ENCODE measurements at places on chromosomes 7 and 10. TPM values are rescaled to one million over a fixed set of nuclear protein-coding genes. Genes with fewer than 3 reads are reported as not detected.

- DNase-seq = no peak
Observed at GRCh38 chr7:51521054-51521453, 204.4 kb upstream of the COBL start.

GRCh38 chr7:11726001-11726793 lies 105.8 kb downstream of the THSD7A start:
- DNase-seq = no peak

DNA sequence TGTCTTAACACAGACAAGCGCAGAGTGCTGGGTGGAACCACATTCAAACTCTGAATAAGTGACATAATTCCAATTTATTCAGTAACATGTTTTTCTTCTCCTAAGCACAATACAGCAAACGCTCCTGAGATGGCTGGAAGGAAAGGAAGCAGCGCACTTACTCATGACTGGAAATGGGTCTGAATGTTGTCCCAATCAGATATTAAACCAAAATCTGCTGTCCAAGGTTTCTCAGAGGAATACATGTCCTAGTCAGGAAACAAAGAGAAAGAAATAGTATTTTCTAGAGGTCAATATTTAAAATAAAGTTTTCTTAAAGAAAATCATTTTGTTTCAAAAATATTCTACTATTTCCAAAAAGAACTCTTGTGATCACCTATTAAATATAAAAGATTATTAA lies 14.0 kb downstream of the USP6NL start:
- DNase-seq = no peak

DNA sequence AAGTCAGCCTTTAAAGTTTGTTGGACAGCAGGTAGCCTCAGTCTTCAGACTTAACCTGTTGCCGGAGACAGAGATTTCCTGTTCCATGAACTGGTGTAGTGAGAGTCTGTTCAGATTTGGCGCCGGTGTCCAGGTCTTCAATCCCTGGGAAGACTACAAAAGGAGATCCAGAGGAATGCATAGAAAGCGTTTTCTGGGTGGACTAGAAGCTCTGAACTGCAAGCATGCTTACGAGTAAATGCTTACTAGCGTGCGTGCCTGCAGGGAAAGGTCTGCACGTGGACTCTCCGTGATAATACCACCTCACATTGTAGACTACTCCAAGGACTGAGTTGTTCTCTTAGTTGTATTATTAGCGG lies 878 bp downstream of the GLRX3 start:
- DNase-seq = no peak

- no peak for DNase-seq
Observed at GRCh38 chr10:78170026-78170475, 136.4 kb downstream of the RPS24 start.

DNA sequence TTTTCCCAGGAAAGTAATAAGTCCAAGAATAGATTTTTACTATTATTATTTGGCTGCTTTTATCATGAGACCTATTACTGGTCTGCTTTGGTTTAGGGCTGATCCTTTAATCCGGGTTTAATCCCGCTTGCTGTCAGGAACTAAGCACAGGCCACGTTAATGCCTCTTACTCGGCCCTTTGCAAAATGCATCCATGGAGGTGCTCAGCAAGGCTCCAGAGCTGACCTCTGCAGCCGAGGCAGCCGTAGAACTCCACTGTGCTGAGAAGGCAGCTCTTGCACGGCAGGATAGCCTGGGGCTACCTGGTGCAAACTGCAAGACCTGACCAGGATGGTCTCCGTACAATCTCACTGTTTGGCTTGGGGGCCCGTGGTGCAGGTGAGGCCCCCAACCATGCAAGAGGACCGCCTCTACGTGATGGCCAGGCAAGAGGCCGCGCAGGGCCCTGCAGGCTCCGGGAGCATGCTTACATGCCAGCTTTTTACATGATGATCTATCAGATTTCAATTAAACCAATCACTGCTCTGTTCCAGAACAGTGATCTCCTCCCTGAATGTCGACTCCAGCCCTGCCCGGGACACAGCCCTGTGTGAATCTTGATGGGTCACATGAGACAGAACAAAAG lies 10.4 kb upstream of the CALML3 start:
- DNase-seq = no peak

GRCh38 chr7:94303695-94304094 lies 91.0 kb upstream of the COL1A2 start:
- no peak for DNase-seq

DNA sequence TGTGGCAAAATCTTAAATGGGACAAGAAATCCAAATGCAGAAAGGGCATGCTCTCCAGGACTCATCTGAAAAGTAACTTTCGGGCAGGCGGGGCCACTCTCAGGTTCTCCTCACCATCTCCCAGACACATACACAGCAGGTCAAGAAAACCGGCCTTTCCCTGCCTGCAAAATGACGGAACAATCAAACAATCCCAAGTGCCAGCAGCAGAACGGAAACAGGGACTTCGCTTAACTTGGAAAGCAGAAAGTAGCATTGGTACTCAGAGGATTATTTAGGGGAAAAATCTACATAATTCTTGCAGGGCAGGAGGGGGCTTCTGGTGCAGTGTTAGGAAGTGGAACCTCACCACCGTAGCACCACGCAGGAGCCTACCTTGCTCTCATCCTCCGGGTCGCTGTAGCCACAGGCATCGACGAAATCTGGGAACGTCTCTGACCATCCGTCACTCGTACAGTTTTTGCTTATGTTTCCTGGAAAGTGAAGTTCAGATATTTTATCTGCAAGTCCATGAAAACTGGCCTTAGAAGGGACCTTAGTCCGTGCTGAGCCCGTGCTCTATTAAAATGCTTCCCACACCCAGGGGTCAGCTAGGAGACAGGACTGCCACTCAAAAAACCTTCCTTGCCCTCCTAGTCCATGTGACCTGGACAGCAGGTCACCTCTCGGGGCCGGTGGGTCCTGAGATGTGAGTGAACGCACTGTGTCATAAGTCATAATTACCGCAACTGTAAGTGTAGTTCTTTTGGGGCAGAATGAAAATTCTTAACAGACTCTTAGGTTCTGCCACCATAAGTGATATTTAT lies 41.1 kb downstream of the VIPR2 start:
- DNase-seq = no peak

GRCh38 chr10:112898540-112899390 lies 51.3 kb upstream of the TCF7L2 start:
- DNase-seq = peak; percentile 78

DNA sequence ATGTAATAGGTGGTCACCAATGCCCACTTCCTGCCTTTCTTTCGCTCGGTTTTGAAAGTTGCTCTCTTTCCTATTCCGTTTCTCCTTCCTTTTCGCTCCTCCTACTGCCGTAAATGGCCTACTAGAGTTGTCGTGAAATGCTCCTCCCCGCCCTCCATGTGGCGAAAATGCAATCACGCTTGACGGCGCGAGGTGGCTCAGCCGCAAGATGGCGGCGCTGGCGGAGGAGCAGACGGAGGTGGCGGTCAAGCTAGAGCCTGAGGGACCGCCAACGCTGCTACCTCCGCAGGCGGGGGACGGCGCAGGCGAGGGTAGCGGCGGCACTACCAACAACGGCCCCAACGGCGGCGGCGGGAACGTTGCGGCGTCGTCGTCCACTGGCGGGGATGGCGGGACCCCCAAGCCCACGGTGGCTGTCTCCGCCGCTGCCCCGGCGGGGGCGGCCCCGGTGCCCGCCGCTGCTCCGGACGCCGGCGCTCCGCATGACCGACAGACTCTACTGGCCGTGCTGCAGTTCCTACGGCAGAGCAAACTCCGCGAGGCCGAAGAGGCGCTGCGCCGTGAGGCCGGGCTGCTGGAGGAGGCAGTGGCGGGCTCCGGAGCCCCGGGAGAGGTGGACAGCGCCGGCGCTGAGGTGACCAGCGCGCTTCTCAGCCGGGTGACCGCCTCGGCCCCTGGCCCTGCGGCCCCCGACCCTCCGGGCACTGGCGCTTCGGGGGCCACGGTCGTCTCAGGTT lies at the start of gene TAF5:
Gene TAF5, plus strand, starts transcription at position 195 of the 737 bp plus-strand sequence. Its CDS starts 14 bp downstream, at position 209.
- peak; percentile 92 for DNase-seq

DNA sequence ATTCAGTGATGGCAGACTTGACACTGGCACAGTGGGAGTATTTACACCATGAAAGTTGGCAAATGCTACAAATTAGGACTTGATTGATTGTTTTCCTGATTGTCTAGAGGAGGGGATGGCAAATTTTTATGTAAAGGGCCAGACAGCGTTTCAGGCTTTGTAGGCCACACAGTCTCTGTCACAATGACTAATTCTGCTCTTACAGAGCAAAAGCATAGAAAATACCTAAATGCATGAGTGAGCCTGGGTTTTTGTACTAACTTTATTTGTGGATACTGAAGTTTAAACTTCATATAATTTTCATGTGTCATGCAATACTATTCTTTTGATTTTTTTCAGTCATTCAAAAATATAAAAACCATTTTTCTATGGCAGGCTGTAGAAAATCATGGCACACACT lies 9.0 kb upstream of the ARMS2 start:
- DNase-seq = no peak

DNA sequence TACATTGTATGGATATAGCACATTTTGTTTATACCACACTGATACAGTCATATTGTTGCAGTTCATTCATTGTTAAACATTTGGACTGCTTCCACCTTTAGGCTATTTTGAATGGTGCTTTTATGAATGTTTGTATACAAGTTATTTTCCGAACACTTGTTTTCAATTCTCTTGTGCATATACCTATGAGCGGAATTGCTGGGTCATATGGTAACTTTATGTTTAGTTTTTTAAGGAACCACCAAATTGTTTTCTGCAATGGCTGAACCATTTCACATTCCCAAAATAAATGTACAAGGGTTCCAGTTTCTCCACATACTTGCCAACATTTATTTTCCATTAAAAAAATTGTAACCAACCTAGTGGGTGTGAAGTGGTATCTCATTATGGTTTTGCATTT lies 4.0 kb upstream of the EXOC4 start:
- no peak for DNase-seq

DNA sequence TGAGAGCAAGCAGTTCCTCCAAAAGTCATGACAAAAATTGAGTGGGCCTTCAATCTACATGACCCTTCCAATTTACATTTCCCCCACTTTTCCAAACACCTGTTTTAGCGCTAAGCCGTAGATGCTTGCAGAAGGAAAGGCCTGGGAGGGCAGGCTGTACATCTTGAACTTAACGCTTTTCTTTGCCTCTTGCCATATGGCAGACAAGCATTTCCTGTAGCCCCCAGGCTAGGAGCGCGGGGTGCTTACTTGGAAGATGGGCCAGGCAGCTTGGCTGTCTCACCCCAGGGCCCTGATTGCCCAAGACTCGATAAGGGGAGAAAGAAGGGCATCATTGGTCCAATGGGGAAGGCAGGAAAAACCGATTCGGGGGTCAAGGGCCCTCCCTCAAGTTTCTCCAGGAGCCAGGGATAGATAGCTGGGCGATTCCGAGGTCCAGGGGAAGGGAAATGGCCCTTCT lies 1.8 kb downstream of the HOXA10 start:
- no peak for DNase-seq

- no peak for DNase-seq
Observed at GRCh38 chr7:156184164-156184563, 371.9 kb upstream of the SHH start.

DNA sequence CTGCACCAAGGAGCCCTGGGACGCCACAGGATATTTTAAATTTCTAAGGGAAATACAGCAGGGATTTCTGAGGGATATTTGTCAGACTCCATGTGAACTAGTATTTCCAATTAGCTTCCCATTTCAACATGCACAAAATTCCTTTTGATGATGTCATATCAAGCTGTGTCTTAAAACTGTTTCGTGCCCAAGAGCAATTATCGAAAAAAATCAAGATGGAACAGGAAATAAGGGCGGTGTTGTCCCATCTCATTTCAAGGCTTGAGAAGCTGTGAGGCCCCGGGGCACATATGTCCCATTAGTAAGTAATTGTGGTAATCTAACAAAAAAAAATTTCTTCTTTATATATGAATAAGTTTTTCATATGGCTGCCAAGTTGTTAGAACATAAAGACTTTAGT lies 47.4 kb downstream of the PPP1R17 start:
- no peak for DNase-seq

DNA sequence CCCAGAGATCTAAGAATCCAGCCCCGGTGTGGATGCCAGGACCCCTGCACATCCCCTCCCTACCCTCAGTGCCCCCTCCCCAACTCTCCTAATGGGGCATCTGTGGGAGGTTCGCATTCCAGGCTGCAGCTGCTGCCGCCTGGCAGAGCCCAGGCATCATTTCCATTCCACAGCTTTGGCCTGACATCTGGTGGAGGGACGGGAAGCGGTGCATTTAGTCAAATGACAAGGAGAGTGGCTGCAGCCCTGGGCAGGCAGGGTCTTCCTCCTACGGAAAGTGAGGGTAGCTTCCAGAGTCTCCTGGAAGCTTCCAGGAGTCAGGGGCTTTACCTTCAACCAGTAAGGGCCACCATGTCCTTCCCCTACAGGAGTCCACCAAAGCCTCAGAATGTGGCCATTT lies 30.8 kb downstream of the PRLHR start:
- DNase-seq = no peak

GRCh38 chr7:94374721-94375566 lies 19.8 kb upstream of the COL1A2 start:
- no peak for DNase-seq

GRCh38 chr7:50315739-50316671 lies 11.5 kb downstream of the IKZF1 start:
- no peak for DNase-seq

- DNase-seq = peak; percentile 72
Observed at GRCh38 chr10:112803961-112804401, 146.1 kb upstream of the TCF7L2 start.

- no peak for DNase-seq
Observed at GRCh38 chr7:105808703-105809590, 67.5 kb downstream of the ATXN7L1 start.

DNA sequence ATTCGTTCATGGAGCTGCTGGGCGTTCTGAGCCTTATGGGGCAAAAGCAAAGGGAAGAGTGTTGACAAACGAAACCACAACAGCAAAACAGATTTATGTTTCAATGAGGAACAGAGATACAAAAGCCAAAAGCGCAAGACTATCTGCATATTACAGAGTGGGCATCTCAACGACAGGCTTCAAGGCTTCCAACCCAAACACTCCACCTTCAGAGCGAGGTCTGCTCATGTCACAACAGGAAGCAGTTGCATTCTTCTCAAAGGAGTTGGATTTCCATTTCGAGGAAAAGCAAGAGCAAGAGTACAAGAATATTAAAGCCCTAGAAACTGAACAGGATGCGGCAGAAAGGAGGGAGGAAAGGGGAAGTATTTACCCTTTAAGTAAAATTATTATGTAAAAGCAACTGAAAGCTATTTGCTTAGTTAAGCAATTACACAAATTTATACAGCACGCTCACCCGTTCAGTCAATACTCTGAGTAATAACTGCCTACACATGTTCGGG lies 189.3 kb downstream of the ELMO1 start:
- no peak for DNase-seq

GRCh38 chr10:4121502-4122380 lies 336.7 kb upstream of the KLF6 start:
- DNase-seq = no peak

RAMP3 gene
- 5.8 TPM for total RNA-seq

SSC4D gene
- 2.5 TPM for total RNA-seq

SPAG6 gene
- total RNA-seq = not detected

AOC1 gene
- total RNA-seq = 18.9 TPM

GPR26 gene
- total RNA-seq = not detected

FOXI2 gene
- not detected for total RNA-seq

HOXA4 gene
- 0.43 TPM for total RNA-seq

CARD11 gene
- total RNA-seq = 0.63 TPM

NKX1-2 gene
- total RNA-seq = 0.05 TPM

KIAA1549 gene
- total RNA-seq = 0.53 TPM

PTF1A gene
- not detected for total RNA-seq

CREB5 gene
- total RNA-seq = 0.53 TPM

TUBB8 gene
- total RNA-seq = not detected

PURB gene
- total RNA-seq = 5.0 TPM

CPVL gene
- total RNA-seq = 5.0 TPM

LOXL4 gene
- 0.55 TPM for total RNA-seq
